Glutamatergic neuron (in vitro differentiated cells): ENCODE measurements at places on chromosomes 13 and 19. TPM values are rescaled to one million over a fixed set of nuclear protein-coding genes. Genes with fewer than 3 reads are reported as not detected.

- no peak overlapping the region for H3K27ac ChIP-seq
- DNase-seq, result no peak
- peaks cover 2% of the 10 kb centered on the region for H3K36me3 ChIP-seq
- H3K4me1 ChIP-seq, result no peaks in the 10 kb centered on the region
These were observed 8.3 kb downstream of the ARHGEF18 start for GRCh38 chr19:7356899-7357627.

Gene FPR3
- not detected for total RNA-seq

DNA sequence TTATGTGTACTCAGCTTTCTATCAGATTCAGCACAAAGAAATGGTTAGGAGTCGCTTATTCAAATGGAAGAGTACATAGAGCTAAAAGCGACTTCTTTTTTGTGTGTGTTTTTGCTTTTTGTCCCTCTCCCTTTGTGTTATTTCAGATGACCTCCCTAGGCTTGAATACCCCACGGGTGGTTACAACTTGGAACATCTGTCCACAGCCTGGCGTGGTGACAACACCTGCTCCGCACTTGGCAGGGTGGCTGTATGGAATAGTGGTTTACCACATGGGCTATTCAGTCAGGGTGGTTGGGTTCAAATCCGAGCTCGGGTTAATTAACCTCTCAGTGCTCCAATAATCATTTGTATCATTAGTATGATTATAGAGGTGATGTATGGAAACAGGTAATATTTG, 151.6 kb upstream of the FREM2 start:
- peaks cover 11% of the 10 kb centered on the region for H3K4me1 ChIP-seq
- no peak overlapping the region for H3K4me3 ChIP-seq
- H3K27ac ChIP-seq, result no peak overlapping the region
- peak; percentile 26 for DNase-seq
- no peaks in the 10 kb centered on the region for H3K27me3 ChIP-seq

GRCh38 chr13:97141564-97142005, 80.5 kb upstream of the MBNL2 start:
- H3K36me3 ChIP-seq, result no peaks in the 10 kb centered on the region
- DNase-seq, result no peak
- H3K27ac ChIP-seq, result no peak overlapping the region

Gene FPR1
- not detected for total RNA-seq
